ENCODE measurements at places on chromosomes 13 and 19.

DNA sequence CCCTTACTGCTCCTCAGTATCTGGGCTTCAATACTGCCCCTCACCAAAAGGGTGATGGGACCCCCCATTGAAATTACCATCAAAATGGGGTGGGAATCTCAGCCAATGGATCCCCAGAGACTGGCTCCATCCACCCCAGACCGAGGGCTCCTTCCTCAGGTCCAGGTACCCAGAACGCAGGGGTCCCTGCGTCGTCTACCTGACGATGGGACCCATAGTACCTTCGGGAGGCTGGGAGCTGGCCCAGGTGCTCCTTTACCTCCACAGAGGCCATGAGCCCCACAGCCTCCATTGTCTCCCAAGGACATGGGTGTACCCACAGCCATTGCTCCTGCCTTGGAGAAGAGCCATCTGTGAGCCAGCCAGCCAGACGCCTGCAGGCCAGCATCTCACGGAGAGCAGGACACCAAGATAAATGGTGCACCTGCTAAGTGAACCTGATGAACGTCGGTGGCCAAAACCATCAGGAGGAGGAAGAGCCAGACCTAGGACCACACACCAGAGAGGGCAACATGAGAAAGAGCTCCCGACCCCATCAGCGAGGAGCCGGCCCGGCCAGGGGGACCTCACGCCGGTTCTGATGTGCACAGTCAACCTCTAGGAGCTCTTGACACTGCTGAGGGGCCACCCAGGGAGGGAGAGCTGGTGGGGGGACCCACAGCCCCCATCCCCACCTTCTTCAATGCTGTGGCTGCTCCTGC lies 156.8 kb upstream of the SOX1 start:
- DNase-seq, result no peak

DNA sequence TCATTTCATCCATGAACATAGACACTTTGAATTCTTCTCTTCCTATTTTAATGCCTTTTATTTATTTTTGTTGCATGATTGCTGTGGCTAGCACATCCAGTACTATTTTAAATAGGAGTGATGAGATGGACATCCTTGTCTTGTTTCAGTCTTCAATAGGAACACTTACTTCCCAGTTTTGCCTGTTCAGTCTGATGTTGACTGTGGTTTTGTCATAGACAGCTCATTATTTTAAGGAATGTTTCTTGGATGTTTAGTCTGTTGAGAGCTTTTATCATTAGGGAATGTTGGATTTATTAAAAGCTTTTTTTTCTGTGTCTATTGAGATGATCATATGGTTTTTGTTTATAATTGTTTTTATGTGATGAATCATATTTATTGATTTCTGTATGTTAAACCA lies 586.6 kb downstream of the SLITRK1 start:
- DNase-seq, result no peak

DNA sequence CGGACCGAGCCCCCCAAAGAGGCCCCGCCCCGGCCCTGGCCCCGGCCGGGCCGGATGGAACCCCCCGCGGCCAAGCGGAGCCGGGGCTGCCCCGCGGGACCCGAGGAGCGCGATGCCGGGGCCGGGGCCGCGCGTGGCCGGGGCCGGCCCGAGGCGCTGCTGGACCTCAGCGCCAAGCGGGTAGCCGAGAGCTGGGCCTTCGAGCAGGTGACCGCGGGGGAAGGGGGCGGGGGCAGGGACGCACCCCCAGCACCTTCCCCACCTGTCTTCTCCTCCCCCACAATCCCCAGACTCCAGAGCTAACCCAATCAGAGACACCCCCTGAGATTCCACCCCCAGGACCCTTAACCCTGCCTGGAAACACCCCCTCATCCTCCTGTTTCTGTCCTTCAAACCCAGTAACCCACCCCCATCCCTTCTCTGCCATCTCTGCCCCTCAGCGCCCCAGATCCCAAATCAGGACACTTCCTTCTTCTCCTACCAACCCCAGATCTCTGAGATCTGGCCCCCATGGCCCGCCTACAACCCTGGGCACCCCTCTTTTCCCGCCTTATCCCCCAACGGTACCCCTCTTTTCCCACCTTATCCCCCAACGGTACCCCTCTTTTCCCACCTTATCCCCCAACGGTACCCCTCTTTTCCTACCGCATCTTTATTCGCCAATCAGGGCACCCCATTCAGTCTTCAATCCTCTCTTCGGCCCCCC lies 505 bp downstream of the ZSWIM4 start:
- DNase-seq, result no peak

- no peak for DNase-seq
Measured at GRCh38 chr19:23560051-23560450, 127.0 kb downstream of the ZNF675 start.

- no peak for DNase-seq
Measured at GRCh38 chr19:10535613-10536012, 8.1 kb upstream of the ATG4D start.

GRCh38 chr13:50990818-50991506 lies 81.4 kb downstream of the RNASEH2B start:
- DNase-seq, result no peak

GRCh38 chr13:72890546-72890945 lies 108.6 kb downstream of the PIBF1 start:
- DNase-seq, result no peak

GRCh38 chr19:40200341-40201099 lies 9.3 kb downstream of the MAP3K10 start:
- no peak for DNase-seq

Data from SHP77 treated with DMSO at 0.1 percent for 48 hours (cell line).